ENCODE measurements at places on chromosomes 6 and 20. TPM values are rescaled to one million over a fixed set of nuclear protein-coding genes. Genes with fewer than 3 reads are reported as not detected.

DNA sequence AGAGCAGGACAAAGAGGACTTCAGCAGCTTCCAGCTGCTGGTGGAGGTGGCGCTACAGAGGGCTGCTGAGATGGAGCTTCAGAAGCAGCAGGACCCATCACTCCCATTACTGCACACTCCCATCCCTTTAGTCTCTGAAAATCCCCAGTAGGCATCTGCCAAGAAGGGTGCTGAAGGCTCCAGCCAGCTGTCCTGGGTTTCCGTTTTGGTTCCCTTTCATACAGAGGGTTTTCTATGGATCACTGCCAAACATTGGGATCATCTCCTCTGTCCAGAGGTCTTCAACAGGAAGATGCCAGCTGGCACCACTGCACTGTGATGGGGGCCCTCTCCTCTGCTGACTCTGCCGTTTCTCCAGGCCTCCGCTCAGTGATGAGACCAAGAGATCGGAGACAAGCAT, 14.3 kb upstream of the RAB5IF start:
- no peak for DNase-seq

DNA sequence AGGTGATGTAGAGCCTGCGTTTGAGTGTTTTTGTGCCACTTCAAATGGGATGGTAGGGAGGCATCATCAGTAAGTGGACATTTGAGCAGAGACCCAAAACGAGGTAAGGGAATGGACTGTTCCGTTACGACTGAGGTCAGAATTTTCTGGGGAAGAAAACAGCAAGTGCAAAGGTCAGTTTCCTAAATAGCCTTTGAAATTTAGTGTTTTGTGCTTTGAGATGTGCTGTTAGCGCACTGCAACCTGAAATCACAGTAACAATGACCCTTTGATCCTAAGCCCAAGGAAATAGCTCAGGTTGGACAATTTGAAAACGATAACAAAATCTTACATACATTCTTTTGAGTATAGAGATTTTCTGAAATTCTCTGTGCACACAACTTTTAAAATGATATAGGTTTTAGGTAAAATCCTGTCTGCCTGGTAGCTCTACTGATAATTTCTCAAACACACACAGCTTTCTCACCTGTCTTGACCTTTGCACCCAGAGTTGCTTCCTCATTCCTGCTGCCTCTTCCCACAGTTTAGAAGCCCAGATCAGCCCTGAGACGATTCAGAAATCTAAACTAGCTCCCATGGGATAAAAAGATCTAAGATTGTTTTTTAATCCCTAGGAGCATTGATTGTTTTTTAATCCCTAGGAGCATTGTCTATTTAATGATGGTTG, 22.1 kb downstream of the DCBLD1 start:
- DNase-seq: no peak

DNA sequence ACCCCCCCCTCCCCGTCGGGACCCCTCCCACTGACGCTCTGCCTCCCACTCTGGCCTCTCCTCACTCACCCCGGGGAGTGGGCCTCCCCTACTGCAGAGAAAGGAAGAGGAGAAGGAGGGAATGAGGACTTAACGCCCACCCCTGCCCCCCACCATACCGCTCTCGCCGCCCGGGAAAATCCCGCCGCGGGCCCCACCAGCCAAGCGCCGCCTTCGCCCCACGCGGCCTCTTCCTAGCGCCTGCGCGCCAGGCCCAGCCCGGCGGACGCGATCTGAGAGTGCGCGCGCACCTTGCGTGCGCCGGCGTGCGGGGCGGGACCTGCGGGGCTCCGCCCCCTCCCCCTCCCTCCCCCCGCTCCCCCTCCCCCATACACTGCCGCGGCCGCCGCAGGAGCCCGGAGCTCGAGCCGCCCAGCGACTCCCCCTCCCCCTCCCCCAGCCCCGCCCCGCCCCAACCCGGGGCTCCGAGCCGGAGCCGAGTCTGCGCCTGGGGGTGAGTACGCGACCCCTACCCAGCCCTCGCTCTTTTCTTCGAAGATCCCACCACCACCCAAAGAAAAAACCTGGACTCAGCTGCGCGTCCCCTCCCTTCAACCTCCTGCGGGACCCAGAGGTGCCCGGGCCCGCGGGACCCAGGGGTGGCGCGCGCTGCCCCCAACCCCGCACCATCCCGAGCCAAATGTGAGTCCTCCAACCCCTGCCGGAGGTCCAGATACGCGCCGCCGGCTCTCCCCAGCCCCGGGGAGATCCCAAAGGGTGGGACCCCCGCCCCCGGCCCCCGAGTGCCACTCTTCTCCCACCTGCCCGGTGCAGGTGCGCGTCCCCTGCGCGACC, at the start of the genes MRPL14 and TMEM63B:
Gene MRPL14, minus strand, starts transcription at position 267 of the 834 bp plus-strand sequence. CDS start 10,841 bp downstream, outside the sequence.
Gene TMEM63B, plus strand, starts transcription at position 369 of the 834 bp plus-strand sequence. CDS start 7,031 bp downstream, outside the sequence.
- DNase-seq: peak; percentile 88

- DNase-seq: no peak
Measured at GRCh38 chr6:287489-287860, 4.8 kb upstream of the DUSP22 start.

Gene PPIL6
- polyA plus RNA-seq: 0.07 TPM

Gene CGA
- 0.17 TPM for polyA plus RNA-seq

Gene HTR1E
- polyA plus RNA-seq: not detected

Data from IMR-90 (cell line).